ENCODE measurements at places on chromosomes 12 and 14. TPM values are rescaled to one million over a fixed set of nuclear protein-coding genes. Genes with fewer than 3 reads are reported as not detected.

- H3K4me1 ChIP-seq, result no peaks in the 10 kb centered on the region
- H3K36me3 ChIP-seq, result no peaks in the 10 kb centered on the region
- H3K27ac ChIP-seq, result no peak overlapping the region
- DNase-seq, result no peak
- H3K27me3 ChIP-seq, result no peaks in the 10 kb centered on the region
- H3K4me3 ChIP-seq, result no peak overlapping the region
Observed at GRCh38 chr12:117452112-117452511, 90.7 kb upstream of the NOS1 start.

GRCh38 chr12:49093792-49094159 lies 825 bp downstream of the DHH start:
- peaks cover 48% of the 10 kb centered on the region for H3K27me3 ChIP-seq
- peak overlapping the region; percentile 65 for H3K27ac ChIP-seq
- H3K4me3 ChIP-seq, result peak overlapping the region; percentile 42

DNA sequence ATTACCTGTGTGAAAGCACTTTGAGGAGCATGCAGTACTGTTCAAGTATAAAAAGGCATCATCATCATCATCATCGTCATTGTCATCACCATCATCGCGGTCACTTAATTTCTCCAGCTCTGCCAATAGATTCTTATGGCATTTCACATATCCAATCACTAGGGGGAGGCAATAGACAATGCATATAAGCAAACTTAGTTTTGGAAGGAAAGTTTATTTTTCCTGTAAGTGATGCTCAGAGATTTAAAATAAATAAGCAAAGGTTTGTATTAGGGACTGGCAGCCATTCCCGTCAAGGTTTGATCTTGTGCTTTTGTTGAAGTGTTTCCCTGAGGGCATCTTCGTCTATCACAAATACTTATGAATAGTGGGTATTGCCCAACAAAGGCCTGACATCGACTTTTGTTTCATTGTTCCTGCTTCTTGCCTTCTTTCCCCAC lies 127.4 kb downstream of the KTN1 start:
- H3K36me3 ChIP-seq, result no peaks in the 10 kb centered on the region
- peaks cover 10% of the 10 kb centered on the region for H3K4me1 ChIP-seq
- H3K4me3 ChIP-seq, result no peak overlapping the region
- H3K27me3 ChIP-seq, result no peaks in the 10 kb centered on the region
- DNase-seq, result peak; percentile 17

DNA sequence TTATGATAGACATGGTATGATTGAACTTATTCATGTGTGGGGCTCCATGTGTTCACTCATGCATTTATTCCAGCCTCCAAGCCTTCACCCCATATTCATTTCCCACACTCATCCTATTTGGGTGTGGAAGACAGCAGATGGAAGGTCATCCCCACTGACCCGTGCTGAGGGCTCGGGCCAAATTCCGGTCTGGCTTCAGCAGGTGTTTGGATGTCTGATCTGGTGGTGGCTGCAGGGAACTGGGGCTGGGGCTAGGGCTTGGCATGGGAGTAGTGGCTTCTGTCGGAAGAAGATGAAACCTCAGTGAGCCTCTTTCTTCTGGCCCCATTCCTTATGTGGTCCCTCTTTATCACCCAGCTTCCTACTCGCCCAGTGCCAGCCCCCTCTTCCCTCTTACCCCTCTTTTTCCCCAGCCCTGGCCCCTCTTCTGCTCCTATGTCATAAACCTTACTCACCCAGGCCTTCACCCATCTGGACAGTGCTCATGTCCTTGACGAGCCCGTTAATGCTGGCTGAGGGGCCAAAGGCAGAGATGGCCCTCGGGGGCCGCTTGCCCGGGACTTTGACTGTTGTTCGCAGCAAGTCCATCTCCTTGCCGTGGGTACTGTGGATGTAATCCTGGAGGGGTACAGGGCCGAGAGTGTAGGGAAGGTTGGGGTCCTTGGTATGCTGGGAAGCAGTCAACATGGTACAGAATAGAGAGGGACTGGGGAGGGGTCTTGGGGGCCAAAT lies 8.0 kb downstream of the AGAP2 start:
- peaks cover 33% of the 10 kb centered on the region for H3K27me3 ChIP-seq
- no peaks in the 10 kb centered on the region for H3K4me1 ChIP-seq
- no peaks in the 10 kb centered on the region for H3K36me3 ChIP-seq
- DNase-seq, result no peak
- no peak overlapping the region for H3K27ac ChIP-seq

- H3K27ac ChIP-seq, result no peak overlapping the region
- H3K4me1 ChIP-seq, result no peaks in the 10 kb centered on the region
- no peaks in the 10 kb centered on the region for H3K36me3 ChIP-seq
- no peak for DNase-seq
Observed at GRCh38 chr12:16330560-16330959, 16.9 kb upstream of the MGST1 start.

DNA sequence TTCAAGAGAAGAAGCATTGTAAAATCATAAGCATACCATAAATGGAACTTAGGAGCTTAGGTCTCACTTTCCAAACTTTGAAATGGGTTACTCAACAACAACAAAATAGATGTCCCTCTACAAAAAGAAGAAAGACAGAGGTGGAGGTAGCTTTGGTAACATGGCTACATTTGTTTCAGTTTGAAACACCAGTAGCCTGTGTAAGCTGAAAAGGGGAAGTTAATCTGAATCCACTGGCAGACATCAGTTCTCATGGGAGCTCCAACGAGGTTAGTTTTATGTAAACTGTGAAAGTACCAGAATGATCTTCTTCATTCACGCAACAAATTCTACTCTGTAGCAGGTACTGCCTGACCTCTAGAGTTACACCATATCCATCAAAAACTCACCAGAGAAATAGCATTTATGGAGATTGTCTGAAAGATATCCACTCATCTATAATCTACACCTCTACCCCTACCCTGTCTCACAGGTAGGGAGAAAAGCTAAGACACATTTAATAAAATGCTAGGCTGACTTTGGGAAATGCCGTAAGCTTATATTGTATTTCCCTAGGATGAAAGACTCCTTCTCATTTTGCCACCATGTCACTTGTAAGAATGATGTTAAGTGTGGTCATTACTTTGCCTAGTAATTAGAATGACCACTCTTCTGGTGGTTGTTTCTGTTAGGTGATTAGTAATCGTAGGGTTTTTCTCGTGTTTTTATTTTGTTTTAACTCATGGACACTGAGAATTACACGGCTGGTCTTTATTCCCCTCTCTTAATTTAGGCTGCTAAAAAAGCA lies 224.1 kb downstream of the ASCL1 start:
- H3K4me3 ChIP-seq, result no peak overlapping the region
- H3K27me3 ChIP-seq, result no peaks in the 10 kb centered on the region

- DNase-seq, result no peak
- no peaks in the 10 kb centered on the region for H3K4me1 ChIP-seq
- no peak overlapping the region for H3K4me3 ChIP-seq
- no peak overlapping the region for H3K27ac ChIP-seq
- no peaks in the 10 kb centered on the region for H3K36me3 ChIP-seq
Observed at GRCh38 chr14:92348154-92348553, 25.2 kb downstream of the SLC24A4 start.

DNA sequence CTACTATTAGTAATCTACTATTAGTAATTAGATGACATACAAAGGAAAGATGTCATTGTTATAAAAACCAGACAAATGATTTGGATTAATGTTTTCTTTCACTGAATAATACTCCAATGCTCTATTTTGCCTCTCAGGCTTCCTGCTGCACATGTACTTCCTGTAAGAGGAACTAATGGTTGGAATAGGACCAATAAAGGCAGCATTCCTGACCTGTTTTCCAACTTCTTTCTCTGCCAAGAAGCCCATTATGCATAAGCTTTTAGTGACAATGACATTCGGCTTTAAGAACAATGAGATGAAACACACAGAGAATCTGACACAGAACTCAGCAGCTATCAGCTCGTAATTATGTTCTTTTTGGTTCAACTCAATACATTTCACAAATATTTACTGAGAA lies 5.2 kb upstream of the C12orf56 start:
- H3K27me3 ChIP-seq, result peaks cover 7% of the 10 kb centered on the region
- no peaks in the 10 kb centered on the region for H3K4me1 ChIP-seq
- DNase-seq, result no peak
- H3K27ac ChIP-seq, result no peak overlapping the region
- H3K4me3 ChIP-seq, result no peak overlapping the region

DNA sequence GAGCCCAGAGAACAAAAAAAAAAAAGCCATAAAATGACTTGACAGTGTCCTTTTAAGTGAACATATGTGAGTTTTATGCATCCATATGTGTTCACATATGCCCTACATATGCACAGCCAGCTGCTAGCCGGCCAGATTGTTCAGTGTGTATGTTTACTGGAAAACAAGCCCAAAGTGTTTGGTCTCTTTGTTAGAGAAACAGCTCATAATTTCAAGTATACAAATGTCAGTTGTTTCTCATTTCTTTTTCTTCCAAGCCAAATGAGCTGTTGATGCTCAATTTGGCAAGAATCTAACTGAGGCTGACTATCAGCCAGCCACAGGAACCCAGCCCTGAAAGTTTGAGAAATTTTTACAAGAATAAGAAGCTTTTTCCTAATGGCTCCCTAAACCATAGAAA lies 60.8 kb upstream of the TSPAN8 start:
- peak overlapping the region; percentile 16 for H3K27ac ChIP-seq
- DNase-seq, result no peak
- no peaks in the 10 kb centered on the region for H3K36me3 ChIP-seq
- no peak overlapping the region for H3K4me3 ChIP-seq
- peaks cover 40% of the 10 kb centered on the region for H3K4me1 ChIP-seq
- no peaks in the 10 kb centered on the region for H3K27me3 ChIP-seq

FAM161B gene
- 9.0 TPM for total RNA-seq

PHETA1 gene
- total RNA-seq, result 20.8 TPM

PTCSC3 gene
- total RNA-seq, result not detected

RBP5 gene
- 2.2 TPM for total RNA-seq

TRMT61A gene
- total RNA-seq, result 17.9 TPM

AQP6 gene
- total RNA-seq, result not detected

HOXC12 gene
- not detected for total RNA-seq

Data from tibial nerve (tissue), 4 donors.